ENCODE measurements at places on chromosomes 16 and 17.
A peak's percentile ranks its signal among the peaks of the same experiment; 100 is the strongest.

DNA sequence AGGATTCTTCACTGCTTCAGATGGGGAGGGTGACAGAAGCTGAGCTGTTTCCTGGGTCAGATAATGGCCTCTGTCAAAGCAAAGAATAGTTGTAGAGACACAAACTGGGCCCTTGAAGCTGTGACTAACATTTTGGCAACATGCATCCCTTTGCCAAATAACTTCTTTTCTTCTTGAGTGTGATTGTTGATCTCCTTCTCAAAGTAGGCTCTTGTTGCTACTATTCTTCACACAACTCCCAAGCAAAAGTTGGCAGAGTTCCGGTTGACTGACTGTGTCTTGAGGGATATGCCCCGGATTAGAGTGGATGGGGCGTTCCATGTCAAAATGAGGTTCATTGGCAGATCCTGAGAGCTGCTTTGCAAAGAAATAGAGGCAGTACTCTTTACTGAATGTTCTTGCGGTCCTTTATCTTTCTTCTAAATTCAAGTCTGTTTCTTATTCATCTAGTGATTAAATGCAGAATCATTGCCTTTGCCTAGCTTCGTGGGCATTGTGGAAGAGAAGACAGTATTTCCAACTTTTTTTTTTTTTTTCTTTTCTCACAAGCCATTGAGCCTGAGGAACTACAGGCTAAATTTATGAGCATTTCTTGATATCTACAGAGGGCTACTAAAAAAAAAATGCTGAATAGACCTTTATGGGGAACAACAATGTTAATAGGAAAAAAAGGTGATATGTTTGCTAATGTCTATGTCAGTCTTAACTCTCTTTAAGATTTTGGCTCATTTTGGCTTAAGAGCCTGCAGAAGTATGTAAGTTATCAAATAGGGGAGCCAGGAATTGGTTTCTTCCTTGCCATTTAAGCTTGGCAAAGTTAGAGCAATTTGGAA lies 5.8 kb downstream of the WIPF2 start:
- no peak for DNase-seq

DNA sequence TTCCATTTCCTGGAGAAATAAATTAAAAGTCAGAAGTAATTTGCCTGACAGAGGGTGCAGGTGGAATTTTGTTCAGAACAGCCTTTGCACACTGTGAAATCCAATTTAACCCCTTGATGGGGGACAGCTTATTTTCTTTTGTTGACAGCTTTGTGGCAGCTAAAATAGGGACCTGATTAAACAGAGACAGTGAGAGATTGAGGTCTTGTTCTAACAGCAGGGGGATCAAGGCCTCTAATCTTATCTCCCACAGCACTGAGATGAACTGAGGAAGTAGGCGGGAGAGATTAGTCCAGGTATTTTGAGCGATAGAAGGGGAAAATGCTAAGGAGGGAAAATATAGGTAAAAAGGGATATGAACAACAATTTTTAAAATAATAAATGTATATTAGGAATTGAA lies 1491.4 kb upstream of the GOT2 start:
- DNase-seq = no peak

DNA sequence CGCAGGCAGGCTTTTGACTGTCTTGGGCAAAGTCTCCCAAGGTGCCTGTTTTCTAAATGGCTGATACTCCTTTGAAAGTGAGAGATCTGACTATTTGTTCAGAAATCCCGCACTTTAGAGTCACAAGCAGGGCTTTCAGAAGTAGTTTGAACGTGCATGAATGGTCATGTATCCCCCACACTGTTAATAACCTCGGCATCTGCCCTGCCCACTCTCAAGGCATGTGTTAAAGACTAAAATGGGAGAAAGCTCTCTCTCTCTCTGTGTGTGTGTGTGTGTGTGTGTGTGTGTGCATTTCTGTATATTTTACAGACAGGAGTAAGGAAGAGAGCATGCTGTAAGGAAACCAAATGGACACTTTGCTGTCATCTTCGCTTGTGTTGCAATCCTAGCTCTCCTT lies 163.7 kb downstream of the MAF start:
- DNase-seq = no peak

GRCh38 chr16:2838928-2839327 lies 8.8 kb downstream of the ZG16B start:
- peak; percentile 6 for DNase-seq

- DNase-seq = no peak
Measured at GRCh38 chr17:47317119-47317518, 6.6 kb upstream of the EFCAB13 start.

DNA sequence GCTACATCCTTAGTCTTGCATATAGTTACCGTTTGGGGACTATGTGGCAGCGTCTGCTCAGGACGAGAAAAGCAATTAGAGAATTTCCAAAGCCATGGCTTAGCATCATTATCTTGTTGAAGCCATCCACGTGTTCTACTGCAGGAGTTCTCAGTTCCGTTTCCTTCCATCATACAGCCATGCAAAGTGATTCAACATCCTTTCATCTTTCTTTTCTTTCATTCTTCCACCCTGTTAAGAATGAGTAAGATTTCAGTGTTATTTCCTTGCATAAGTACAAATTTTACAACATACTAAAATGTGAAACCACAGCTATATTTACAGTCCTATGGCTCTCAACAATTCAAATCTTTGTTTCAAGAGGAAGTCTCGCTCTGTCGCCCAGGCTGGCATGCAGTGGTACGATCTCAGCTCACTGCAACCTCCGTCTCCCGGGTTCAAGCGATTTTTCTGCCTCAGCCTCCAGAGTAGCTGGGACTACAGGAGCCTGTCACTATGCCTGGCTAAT lies 3.8 kb downstream of the MARF1 start:
- DNase-seq = no peak

DNA sequence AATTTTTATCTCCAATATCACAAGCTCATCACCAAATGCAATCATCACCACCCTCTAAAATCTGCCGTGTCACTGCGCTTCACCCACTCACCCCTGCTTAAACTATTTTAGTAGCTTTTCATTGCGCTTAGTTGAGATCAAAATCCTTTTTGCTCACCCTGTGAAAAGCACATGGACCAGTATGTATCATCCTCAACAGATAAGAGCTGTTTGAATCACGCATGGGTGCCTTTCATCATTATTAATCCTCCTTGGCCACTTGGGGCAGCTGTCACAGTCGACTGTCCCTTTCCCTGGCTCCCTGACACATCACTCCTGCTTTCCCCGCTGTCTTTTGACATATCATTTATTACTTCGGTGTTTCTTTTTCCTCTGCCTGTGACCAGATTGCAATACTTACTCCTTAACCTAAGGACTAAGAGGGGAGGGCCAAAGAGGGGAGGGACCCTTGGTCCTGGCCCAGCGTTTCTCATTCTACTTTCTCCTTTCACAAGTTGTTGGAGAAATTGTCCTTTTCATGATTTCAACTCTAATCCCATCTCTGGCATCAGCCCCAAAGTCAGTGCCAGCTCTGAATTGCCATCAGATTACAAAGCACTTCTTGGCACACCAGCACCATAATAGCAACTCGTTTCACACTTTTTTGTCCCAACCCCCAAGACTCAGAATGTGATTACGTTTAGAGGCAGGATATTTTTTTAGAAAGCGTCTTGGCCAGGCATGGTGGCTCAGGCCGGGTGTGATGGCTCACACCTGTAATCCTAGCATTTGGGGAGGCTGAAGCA lies 8.6 kb upstream of the KDM6B start:
- no peak for DNase-seq

DNA sequence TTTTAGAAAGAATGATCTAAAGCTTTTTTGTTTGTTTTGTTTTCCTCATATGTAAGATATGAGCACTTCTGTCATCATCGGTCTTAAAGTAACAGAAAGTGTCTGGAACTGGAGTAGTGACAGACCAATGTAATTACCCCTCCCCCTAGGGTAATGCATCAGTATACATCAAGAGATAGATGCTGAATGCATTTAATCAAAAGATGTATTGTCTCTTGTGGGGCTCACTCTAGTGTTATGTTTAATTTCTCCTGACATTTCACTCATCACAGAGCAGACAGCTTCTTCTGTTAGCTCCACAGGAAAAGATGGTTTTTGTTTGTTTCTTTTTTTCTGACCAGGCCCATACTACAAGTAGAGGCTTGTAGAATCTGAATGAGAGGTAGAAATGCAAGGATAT lies 168.7 kb upstream of the C17orf78 start:
- no peak for DNase-seq

DNA sequence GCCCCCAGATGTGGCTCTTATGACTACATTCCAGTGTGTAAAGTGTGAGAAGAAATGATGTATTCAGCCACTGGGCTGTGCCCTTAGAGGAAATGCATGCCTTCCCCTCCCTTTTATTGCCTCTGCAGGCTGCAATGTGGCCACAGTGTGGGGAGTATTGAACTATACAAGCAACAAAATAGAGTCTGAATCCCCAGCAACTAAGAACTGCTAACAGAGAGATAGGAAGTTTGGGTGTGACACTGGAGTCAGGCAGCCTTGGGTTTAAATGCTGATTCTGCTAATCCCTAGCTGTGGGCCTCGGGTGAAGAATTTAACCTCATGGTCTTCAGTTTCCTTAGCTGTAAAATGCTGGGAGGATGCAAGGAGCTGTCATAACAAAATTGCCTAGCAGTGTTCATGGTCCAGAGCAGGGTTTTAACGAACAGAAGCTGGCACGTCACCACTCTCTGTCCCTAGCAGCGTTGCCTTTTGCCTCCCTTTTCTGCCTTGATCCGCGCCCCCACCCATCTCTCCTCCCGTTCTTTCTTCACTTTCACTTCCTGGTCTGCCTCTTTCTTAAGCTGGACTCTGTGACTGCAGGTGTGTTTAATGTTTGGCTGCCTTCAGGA lies 50.3 kb downstream of the KPNA2 start:
- no peak for DNase-seq

- peak; percentile 58 for DNase-seq
Measured at GRCh38 chr17:39634384-39634871, 2.5 kb upstream of the STARD3 start.

- no peak for DNase-seq
Measured at GRCh38 chr17:35716897-35717465, 14.5 kb upstream of the RASL10B start.

DNA sequence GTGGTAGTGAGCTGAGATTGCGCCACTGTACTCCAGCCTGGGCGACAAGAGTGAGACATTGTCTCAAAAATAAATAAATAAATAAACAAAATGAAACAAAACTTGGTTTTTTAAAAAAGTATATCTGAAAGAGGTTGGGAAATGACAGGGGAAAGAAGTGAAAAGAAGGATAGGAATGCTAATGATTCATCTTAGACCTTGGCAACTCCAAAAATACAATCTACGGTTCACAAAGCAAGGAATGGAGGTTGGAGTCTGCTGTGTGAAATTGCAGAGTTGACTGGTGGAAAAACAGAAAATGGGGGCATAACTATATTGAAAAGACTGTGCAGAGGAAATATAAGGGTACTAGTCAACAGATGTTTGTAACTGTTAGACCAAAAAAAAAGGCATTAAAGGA lies 40.0 kb upstream of the CD300E start:
- no peak for DNase-seq

- DNase-seq = no peak
Measured at GRCh38 chr17:56598466-56598865, 5.0 kb downstream of the NOG start.

- peak; percentile 89 for DNase-seq
Measured at GRCh38 chr17:29042679-29043538, at the start of gene PIPOX. Gene PIPOX, plus strand, starts transcription at chr17:29043141. Its CDS starts 85 bp downstream, at chr17:29043226.

- DNase-seq = no peak
Measured at GRCh38 chr16:49278944-49279725, 2.5 kb downstream of the CBLN1 start.

GRCh38 chr17:20010099-20010863 lies 1.1 kb downstream of the SPECC1 start:
- DNase-seq = peak; percentile 90

DNA sequence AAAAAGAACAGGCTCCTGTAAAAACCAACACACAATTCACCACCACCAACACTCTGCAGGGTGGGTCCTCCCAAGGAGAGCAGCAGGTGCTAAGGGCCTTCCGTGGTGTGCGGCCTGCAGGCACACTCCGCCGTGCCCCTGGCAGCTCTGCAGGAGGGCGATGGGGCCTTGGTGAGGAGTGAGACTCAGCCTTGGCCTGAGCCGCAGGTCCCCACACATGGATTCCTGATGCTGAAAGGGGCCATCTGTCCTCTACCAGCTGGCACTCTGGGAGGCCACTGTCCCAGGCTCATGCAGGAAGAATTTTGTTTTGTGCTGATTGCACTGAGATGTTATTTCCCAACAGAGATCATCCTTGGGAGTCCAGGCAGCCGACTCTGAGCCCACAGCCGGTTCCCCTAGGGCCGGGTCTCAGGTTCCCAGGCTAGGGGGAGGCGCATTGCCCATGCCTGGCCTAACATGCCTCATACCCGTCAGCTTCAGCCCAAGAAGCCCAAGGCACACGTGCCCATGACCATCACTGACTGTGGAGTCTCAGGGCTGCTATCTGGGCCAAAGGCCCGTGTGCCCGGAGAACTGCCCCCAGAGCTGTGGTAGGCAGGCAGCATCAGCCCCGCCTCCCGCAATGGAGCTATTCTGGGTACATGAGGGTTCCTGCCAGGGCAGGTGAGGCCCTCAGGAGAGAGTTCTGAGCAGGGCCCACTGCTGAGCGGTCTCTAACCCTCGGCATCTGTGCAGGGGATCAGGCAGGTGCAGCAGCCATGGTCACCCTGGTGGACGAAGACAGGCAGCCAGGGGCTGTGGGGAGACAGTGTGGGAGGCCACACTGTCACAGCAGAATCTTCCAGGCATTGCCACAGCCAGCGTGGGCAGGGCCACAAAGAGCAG lies 97.9 kb upstream of the ZNF469 start:
- no peak for DNase-seq

GRCh38 chr17:65523411-65523810 lies 38.0 kb downstream of the AXIN2 start:
- no peak for DNase-seq

GRCh38 chr17:67717192-67717623 lies 528 bp upstream of the NOL11 start:
- no peak for DNase-seq

DNA sequence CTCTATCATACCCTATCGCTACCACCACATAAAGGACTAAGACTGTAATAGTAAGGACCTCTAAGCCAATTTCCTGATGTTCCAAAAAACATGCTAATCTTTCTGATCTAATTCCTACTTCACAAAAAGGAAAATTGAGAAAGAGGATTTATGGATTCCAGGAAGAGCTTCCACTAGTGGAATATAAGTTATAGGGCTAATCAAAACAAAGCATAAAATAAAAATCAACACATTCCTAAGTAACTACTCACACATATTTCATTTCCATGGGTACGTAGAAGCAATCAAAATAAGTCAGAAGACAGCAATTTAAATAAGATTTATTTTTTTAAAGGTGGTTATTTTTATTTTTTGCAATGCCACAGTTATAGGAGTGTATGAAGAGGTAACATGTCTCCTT lies 12.4 kb downstream of the CCDC43 start:
- no peak for DNase-seq

DNA sequence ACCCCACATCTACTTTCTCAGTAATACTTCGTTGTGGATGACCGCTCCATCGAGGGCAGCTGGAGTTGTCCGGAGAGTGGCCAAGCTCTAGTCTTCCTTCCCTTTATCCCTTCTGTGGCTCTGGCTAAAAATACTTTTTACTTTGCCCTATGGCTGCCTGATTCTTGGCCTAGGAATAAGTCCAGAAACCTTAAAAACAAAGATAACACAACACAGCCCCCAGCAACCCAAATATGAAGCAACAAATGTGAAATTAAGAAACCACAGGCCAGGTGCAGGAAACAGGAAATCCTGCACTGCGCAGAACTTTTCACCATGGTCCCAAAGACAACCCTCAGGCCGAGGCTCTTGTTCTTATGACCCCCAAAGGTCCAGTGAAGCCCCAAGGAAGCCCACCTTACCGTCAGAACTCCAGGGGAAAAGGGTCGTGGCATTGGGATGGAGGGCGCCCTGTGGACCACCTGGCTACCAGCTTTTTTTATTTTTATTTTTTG lies 26.0 kb downstream of the TK2 start:
- DNase-seq = no peak

All from NCI-H510A treated with DMSO at 0.1 percent for 48 hours (cell line).